Left kidney (tissue), 8 donors: ENCODE measurements at places on chromosomes 16 and 17.

DNA sequence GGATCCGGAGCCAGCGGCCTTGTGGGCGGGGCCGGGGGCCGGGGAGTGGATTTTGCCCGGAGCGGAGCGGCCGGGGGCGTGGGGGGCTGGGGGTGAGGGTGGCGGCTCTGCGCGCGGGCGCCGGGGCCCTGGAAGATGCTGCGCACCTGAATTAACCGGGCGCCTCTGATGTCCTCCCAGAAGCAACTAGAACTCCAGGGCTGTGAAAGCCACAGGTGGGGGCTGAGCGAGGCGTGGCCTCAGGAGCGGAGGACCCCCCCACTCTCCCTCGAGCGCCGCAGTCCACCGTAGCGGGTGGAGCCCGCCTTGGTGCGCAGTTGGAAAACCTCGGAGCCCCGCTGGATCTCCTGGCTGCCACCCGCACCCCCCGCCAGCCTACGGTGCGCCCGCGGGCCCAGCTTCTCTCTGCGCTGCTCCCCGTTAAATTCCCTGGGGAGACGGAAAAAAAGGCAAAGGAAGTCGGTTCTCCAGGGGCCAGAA is 549 bp downstream of the SLC26A11 start:
- no peak for DNase-seq

- no peak for DNase-seq
Observed at GRCh38 chr17:62781356-62781755, 26.8 kb downstream of the MARCHF10 start.

DNA sequence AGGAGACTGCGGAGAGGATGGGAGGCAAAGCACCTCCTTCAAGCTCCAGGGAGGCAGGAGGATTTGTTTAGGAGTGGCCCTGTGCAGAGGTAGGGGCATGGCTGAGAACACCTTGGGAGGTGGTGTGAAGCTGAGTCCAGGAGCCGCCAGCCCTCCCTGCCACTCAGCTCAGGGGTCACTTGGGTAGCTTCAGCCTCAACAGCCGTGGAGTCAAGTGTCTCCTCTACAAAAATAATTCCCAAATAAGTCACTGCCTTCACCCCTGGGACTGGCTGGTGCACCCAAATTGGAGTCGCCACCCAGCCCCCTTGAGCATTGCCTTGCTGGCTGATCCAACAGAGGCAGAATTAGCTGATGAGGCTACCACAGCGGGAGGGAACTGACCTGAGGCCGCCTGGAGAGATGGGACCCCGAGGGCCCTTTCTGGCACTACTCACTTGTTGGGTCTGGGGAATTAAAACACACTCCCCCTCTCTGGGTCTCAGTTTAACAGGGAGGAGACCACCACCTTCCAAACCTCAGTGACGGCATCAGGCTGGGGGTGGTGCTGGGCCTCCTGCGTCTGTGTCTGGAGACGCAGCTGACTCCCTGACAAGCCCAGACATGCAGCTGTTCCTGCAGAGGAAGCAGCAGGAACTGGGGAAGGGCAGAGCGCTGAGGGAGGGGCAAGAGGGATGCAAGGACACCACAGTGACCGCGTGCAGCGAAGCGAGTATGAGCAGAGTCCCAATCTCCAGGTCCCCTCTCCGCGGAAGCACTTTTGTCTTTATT is 87.9 kb upstream of the TOB1 start:
- no peak for DNase-seq

- no peak for DNase-seq
Observed at GRCh38 chr17:77373299-77374169, 232.8 kb downstream of the SEC14L1 start.

GRCh38 chr16:23974223-23974622 is 138.4 kb downstream of the PRKCB start:
- peak; percentile 39 for DNase-seq

- no peak for DNase-seq
Observed at GRCh38 chr16:85003725-85004586, 7.4 kb downstream of the ZDHHC7 start.

DNA sequence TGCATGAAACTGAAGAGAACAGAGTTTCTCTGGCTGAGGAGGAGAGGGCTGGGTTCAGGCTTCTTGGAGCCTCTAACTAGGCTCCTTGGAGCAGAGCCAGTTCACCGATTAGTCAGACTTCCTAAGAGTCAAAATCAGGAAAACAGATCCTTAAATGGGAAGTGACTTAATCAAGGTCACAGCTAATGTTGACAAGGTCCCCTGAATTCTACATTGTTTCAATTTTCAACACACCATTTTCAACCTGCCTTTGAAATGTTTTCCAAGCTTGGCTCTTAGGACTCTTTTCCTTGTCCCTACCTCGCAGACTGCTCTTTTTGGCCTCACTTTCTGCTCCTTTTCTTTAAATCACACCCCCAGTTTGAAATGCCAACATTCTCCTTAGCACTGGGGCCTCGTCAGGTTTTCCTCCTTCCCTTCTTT is 16.3 kb downstream of the MYL4 start:
- no peak for DNase-seq

DNA sequence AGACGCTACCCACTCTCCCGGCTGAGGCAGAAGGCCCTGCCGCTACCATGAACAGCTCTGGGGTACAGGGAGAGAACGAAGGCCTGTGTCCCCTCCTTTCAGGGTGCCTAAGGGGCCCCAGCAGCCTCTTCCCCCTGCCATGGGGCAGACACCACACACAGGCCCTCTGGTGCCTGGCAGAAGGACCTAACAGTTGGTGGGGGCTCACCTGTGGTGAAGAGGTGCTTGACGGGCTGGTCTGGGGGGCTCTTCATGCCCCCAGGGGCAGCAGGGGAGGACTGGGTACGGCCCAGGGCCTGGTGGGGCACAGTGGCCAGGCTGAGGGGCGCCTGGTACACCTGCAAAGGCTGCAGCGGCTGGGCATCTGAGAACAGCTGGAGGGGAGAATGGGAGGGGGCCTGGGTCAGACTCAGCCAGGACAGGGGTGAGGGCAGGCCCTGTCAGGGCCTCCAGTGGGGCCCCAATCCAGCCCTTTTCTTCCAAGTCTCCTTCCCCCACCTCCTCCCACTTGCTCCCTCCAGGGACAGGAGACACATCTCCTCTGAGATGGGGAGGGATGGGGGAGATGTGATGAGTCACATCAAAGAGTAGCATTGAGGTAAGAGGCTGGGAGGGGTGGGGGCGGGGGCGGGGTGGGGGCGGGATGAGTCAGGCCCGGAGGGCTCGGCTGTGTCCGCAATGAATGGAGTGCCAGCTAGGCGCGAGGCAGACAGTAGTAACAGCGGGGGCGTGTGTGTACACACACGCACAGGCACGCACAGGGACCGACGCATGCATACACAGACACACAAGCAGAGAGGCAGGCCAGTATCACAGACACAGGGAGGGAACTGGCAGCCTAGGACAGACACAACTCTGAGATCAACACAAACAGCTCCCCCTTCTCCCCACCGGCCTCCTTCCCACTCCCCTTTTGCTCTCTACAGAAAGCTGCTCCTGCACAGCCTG is 16.1 kb downstream of the G6PC3 start:
- DNase-seq: no peak

- no peak for DNase-seq
Observed at GRCh38 chr16:68382296-68382718, 66.0 kb downstream of the SMPD3 start.

DNA sequence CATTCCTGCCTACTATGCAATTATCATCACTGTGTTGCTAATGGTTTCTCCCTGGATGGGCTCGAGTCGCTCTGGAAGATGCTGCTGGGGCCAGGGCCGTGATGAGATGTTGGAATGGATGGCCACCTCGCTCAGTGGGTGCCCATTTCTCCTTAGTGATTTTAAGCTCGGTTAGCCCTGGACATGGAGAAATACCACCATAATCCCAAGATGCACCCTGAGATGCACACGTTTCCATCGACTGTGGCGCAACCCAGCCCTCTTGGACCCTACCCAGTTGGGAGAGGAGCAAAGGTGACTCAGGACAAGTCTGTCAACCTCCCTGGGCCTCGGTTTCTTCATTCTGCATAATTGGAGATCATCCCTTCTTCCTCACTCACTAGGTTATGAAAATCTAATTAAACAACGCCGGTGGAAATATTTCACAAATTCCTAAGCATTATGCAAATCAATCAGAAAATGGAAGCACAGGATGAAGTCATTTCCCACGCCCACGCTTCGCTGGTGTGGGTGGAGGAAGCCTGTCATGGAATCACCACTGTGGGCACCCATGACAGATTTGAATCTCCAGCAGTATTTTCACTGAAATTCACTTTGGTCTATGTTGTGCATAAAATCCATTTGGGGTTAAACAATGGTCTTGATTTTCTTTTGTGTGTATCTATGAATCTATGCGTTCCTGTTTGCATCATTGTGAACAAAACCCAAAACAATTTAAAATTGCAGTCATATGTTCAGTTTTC is 195.2 kb downstream of the AXIN2 start:
- DNase-seq: no peak

GRCh38 chr17:72515291-72516065 is 394.7 kb downstream of the SOX9 start:
- peak; percentile 65 for DNase-seq

DNA sequence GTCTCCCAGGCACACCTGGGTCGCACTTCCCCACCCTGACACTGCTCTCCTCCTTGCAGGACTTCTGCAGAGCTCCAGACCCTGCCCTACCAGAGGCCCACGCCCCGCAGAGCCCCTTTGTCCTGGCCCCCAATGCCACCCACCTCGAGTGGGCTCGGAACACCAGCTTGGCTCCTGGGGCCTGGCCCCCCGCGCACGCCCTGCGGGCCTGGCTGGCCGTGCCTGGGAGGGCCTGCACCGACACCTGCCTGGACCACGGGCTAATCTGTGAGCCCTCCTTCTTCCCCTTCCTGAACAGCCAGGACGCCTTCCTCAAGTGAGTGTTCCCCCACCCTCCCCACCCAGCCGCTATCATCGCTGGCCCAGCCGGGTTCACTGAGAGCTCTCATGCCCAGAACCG is 79.6 kb downstream of the MGAT5B start:
- DNase-seq: no peak

- DNase-seq: no peak
Observed at GRCh38 chr17:77999413-78000173, 41.1 kb downstream of the TNRC6C start.

- no peak for DNase-seq
Observed at GRCh38 chr17:4748686-4749085, 9.0 kb upstream of the CXCL16 start.

DNA sequence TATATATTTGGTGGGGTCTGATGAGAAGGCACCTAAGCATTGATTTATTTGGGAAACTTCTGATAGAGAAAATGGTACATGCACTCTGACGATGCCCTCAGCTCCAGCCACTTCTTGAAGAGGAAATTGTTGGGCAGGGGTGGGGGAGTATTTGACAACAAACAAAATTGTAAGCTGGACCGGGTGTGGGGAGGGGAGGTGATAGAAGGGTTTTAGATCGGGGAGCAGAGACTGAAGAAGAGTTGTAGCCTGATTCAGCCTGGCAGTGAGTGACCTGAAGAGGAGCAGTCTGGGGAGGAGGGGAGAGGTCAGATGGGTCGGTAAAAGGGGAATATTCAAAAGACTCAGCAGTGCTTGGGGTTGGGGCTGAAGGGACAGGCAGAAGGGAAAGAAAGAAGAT is 2284.7 kb downstream of the TP53TG3F start:
- no peak for DNase-seq

GRCh38 chr16:31276600-31276999 is 16.8 kb downstream of the ITGAM start:
- no peak for DNase-seq

DNA sequence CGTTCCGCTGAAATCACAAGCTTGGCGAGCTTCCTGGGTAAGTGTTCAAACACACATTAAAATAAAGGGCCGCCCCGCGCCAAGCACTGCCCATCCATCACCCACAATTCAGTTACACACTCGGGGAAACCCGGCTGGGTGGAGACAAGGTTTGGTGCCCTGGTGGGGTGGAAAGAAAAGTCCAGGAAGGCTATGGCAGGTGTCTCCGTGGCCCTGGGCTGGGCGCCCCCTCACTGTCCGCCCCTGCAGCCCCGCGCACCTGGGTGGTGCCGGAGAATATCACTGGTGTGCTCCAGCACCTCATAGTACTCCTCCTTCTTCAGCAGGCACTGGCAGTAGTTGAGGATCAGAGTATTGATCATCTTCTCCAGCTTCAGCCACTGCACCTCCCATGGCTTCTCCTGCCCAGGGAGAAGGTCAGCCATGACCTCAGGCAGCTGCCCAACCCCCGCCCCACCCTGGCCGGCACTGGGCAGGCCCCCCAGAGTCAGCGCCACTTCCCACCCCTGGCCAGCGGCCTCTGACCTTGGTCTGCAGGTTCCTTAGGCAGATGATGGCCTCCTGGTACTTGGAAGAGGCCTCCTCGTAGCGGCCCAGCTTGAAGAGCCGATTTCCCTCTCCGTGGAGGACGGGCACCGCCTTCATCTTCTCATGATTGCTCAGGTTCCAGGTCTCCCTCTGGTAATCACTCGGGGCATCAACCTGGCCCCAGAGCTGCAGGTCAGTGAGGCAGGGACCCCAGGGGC is 8.4 kb downstream of the AIPL1 start:
- DNase-seq: no peak

DNA sequence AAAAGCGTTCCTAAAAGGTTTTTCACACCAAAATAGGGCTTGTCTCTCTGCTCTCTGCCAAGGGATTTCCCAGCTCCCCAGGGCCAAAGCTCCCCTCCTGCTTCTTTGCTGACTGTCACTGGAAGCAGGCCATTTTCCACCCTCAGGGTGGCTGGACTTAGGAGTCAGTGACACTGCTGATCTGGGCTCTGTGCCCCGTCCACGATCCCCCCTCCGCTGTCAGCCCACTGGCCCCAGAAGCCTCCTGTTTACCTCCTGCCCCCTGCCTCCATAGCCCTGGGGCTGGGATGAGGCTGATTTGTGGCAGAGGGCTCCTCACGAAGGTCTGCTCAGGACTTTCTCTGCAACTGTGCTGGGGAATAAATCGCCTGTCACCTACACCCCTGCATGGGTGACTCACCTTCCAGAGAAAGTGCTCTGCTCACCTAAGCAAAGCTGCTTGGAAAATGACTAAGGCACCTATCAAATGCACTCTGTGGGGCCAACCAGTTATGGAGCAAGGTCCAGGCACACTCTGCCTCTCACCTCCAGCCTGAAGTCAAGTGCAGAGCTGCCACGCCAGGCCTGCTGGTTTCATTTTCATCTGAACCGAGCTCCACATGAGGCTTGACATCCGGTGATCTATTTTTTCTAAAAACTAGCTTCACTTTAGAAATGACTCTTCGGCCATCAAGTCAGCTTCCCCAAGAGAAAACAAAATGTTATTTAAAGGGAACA is 4.9 kb downstream of the MAP3K14 start:
- no peak for DNase-seq
